Hair follicle dermal papilla cell (primary cell): ENCODE measurements at places on chromosomes 5 and 9. TPM values are rescaled to one million over a fixed set of nuclear protein-coding genes. Genes with fewer than 3 reads are reported as not detected.

The RANBP17 gene
- total RNA-seq = 1.1 and 3.0 TPM in 2 replicates

The PHF19 gene
- total RNA-seq = 20.0 and 20.4 TPM in 2 replicates

The PAEP gene
- not detected in 2 replicates for total RNA-seq

The HTR1A gene
- not detected in 2 replicates for total RNA-seq

The FOXD1 gene
- total RNA-seq = 24.7 and 26.1 TPM in 2 replicates

The SLC22A4 gene
- 13.5 and 17.0 TPM in 2 replicates for total RNA-seq

The CCDC180 gene
- total RNA-seq = 3.6 and 5.7 TPM in 2 replicates

The NR2F1-AS1 gene
- 26.2 and 28.6 TPM in 2 replicates for total RNA-seq

The NR5A1 gene
- not detected in 2 replicates for total RNA-seq

The EPB41L4B gene
- 0.32 and 0.36 TPM in 2 replicates for total RNA-seq

The TCF7 gene
- total RNA-seq = 0.85 and 1.6 TPM in 2 replicates

The ZNF483 gene
- 3.1 and 4.4 TPM in 2 replicates for total RNA-seq

The CAPSL gene
- 1.1 TPM in 1 of 2 replicates, not detected in the other for total RNA-seq

The ANKS6 gene
- 23.4 and 27.8 TPM in 2 replicates for total RNA-seq

The ADAMTS16 gene
- under 0.01 TPM in 1 of 2 replicates, not detected in the other for total RNA-seq

The SLC1A1 gene
- total RNA-seq = 5.4 and 8.3 TPM in 2 replicates

The PLPP7 gene
- total RNA-seq = 9.2 and 10.6 TPM in 2 replicates

The SAP30L gene
- 26.6 and 29.4 TPM in 2 replicates for total RNA-seq

The GFPT2 gene
- total RNA-seq = 23.9 and 25.3 TPM in 2 replicates

The TMEM167A gene
- total RNA-seq = 71.8 and 81.3 TPM in 2 replicates
